ENCODE measurements at places on chromosomes 2 and 18. TPM values are rescaled to one million over a fixed set of nuclear protein-coding genes. Genes with fewer than 3 reads are reported as not detected.
A peak's percentile ranks its signal among the peaks of the same experiment; 100 is the strongest.

TUBB8B gene
- 0.69 TPM for total RNA-seq

DNAJC10 gene
- total RNA-seq, result 108 TPM

ARMC9 gene
- total RNA-seq, result 23.0 TPM

DNA sequence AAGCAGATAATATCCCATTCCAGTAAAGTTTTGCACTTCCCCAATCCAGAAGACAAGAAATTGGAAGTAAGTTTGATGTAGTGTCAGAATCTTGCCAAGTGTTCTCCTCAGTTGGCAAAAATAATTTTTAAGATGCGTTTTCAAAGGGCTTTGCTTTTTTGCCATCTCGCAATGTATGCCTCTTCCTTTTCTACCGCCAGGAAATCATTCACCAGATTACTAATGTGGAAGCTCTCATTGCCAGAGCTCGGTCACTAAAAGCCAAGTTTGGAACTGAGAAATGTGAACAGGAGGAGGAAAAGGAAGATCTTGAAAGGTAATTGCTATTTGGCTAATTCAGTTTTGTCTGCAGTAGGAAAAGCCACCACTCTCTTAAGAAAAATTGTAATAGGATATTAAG, 110.7 kb downstream of the RAB3GAP1 start:
- DNase-seq, result no peak

GRCh38 chr2:96452053-96452452, 53.1 kb downstream of the NEURL3 start:
- no peak for DNase-seq

DNA sequence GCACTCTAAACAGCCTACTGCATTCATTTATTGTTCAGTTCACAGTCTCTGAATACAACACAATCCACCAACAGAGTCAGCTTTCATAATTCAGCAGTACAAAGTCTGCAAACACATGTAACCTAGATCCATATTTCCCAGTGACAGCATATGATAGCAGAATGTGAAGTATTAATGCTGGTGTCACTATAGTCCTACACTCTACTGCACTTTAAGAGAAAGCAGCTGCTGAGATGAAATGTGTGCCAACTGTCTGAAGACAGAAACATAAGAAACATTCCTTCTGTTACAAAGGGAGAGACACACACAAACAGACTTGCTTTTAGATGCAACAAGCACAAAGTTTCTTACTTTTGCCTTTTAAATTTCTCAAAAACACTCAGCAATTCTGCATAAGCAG, 441.8 kb downstream of the ZEB2 start:
- no peak for DNase-seq

DNA sequence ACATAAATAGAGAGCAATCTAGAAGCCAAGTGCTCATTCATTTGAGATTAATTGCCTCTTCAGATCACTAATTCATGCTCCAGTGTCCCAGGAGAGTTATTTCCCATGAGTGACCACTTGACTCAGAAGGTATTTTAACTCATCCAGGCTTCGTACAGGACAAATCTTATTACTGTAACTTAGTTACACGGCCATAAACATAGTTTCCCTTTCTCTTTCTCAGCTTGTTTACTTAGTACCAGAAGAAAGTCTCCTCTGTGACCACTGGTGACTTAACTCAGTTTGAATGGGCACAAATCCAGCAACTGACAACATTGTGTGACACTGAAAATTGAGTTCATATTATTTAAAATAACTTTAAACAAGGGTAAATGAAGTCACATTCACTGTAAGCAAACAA, 25.3 kb downstream of the MMADHC start:
- peak; percentile 16 for DNase-seq

DNA sequence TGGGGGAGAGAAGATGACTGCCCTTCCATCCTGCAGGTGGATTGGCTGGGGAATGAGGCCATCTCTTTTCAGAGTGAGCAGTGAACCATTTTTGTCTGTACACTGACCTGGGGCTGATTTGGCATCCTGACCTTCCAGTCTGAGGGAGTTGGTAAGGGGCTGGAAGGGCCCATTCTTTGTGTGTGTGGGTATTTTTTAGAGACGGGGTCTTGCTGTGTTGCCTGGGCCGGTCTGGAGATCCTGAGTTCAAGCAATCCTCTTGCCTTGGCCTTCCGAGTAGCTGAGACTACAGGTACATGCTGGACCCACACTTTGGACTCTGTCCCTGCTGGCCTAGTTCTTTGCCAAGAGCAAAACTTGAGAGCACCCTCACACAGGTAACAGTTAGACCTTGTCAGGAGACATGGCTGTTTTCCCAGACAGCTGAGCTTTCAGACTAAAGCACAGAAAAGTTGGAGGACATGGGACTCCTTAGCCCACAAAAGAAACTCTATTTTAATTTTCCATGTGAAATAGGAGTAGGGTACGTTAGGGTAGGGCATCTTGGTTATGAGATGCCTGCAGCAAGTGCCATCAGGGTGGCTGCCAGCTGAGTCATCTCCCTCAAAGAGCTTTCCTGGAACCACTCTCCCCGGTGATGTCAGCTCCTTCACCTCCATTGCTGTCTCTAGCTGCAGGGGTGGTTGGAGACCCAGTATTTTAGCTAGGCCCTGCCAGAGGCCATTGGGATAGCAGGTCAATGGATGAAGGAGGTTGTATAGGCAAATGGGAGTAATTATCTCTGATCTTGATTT, 60.7 kb downstream of the DGKD start:
- no peak for DNase-seq

DNA sequence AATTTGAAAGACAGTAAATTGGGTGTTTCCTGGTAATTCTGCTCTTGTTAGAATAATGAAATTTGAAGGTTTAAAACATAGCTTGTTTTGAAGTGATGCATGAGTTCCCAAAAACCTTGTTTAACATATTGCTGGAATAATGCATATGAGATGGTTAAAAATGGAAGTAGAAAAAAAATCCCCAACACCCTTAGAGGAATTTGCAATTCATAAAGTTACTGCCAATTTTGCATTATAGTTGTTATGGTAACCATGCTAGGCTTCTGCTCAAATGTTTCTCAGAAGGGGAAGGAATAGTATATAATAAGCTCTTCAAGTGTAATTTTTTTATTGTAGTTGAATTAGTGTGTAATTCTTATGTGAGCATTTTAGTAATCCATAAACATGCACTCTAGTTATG, 49.1 kb downstream of the FASTKD2 start:
- DNase-seq, result no peak

- no peak for DNase-seq
Measured at GRCh38 chr2:205405194-205405593, 277.1 kb upstream of the NRP2 start.

GRCh38 chr2:501130-501529, 176.1 kb downstream of the TMEM18 start:
- DNase-seq, result peak; percentile 49

DNA sequence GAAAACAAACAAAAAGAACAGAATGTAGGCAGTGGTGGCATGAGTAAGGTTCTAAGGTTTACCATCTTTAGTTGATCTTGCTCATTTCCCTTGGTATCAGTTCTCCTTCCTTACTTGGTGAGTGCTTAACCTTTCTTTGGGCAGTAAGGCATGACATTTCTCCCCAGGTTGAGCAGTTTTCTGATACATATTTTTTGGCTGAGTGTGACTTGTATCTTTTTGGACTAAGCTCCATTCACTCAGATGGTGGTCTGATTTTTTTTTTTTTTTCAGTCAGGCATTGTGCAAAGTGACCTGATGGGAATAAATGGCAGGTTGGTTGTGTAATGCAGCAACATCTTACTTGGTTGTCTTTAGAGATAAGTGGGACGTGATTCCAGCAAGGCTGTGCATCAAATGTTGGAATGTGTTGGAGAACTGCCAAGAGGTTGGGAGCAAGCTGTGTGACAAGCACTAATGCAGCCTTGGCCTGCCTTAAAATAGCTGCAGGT, 15.1 kb downstream of the SPTBN1 start:
- DNase-seq, result peak; percentile 57

DNA sequence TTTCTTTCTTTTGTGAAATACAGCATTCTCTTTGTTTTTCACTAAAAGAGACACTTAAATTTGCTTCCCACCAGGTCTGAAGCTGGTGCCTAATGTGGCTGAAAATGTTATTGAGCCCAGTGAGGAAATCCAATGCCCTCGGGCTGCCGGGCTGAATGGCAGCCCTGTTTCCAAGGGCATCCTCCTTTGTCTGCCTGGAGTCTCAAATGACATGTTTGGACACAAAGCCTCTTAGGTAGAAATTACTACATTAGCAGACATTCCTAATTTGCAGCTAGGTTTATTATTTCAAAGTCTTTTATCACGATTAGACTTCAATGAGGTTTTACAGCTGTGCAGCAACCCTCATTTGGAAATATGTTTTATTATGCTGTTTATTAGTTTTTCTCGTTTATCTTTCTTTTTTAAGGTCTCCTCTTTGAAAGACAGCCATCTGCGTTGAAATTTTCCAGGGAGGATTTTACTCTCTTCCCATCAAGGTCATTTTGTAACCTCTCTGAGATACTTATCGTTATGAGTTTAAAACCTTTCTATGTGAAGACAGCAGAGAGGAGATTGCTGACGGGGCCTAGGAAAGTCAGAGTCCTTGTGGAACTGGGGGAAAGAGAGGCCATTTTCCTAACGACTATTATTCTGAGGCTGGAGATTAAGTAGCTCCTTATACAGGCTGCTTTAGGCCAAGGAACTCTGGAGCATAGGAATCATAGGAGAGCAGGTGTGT, 59.0 kb upstream of the ZNF532 start:
- peak; percentile 93 for DNase-seq

DNA sequence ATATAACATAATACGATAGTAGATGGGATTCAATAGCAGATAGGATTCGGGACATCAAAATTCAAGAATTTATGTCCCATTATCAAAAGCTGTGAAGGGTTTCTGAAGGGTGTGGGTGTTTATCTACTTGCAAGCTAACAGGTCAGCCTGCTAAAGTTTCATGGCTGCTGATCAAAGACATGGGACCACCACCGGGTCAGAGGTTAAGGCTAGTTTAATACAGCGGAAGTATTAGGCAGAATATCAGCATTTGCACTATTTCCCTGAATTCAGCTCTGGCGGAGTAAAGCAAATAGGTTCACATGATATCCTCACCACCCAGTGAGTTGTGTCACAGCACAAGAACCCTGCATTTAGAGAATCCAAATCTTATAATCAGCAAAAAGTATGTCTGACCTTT, 82.5 kb downstream of the DSEL start:
- DNase-seq, result no peak

DNA sequence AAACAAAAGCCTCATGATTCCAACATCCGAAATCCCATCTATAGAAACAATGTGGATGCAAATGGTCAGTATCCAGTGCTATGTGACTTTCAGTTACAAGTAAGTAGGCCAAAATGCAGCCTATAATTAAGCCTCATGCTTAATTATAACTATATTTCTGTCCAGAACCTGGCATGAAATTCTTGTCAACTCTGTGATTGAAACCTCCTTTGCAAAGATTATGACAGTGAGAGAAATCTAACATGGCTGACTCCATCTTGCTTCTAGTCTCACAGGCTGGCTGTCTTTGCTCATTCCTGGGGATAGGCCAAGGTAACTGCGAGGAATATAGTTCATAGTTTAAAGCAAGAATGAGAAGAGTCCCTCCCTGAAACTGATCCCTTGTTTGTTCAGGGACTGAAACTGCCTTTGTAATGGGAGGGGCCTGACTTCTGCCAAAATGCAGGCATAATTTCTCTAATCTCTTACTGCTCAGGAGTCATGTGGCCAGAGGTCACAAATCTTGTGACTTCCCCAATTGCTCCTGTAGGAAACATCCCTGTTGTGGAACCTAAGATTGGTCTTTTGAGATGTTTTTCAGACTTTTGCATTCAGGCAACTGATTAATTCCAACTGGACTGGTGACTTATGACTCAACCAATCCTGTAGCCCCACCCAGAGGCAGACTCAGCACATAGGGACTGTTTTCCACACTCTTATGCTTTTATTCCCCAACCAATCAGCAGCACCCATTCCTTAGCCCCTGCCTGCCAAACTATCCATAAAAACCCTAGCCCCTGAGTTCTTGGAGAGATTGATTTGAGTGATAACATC, 84.5 kb upstream of the TLK1 start:
- DNase-seq, result peak; percentile 28

DNA sequence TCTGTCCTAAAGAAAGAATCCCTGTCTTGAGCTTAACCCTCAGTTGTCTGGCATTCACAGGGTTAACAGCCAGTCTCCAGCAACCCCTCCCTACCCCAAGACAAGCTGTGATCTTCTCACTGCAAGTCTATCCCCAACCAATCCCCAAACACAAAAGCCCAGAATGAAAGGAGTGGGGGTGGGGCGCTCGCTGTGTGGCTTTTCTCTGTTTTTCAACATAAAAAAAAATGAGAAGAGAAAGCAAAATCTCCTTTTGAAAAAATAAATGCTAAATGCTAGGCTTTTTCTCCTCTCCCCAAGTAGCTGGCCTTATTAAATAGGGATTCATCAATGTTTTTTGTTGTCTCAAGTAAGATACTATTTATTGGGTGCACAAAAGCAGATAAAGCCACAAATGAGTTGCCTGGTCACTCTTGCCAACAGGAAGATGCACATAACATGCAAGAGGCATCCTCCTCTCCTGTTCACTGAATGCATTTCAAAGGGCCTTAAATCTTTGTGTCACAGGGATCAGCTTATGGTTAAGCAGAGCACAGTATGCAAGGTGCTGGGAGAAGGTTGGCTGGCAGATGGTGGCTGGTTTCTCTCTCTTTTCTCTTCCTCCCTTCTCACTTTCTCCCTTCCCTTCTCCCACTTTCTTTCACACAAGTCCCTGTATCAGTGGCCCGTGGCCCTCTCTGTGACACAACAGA, 225.6 kb downstream of the CMPK2 start:
- no peak for DNase-seq

- no peak for DNase-seq
Measured at GRCh38 chr2:52918551-52918950, 849.1 kb upstream of the CHAC2 start.

GRCh38 chr2:60552078-60552850, 1.2 kb downstream of the BCL11A start:
- peak; percentile 38 for DNase-seq

DNA sequence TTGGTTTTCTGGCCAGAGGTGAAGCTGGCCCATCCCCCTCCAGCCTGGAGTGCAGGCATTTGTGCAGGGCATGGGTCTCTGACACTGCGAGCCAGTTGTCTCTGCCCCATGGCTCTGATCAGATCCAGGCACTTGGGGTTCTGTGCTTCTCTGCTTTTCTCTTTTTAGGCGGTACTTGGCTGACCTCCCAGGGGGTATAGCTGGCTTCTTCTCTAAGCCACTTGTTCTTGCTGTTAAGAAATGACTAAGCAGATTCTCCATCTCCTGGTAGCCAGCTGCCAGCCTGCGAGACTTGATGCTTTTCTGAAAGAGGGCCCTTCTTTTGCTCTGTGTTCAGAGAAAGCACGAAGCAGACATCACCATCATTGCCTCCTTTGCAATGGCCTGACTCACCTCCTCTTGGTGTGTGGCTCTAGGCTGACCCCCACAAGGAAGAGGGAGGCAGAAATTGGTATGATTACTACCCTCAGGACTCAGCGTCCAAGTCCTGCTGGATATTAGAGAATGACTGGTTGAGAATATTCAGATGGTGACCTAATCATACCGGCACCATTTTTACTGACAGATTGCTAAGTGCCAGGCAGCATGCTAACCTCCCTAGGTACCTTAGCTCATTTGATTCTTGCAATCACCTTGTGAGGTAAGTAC, 32.7 kb downstream of the TNP1 start:
- DNase-seq, result no peak

GRCh38 chr2:25312958-25313710, 28.6 kb downstream of the DNMT3A start:
- DNase-seq, result no peak
